ENCODE measurements at places on chromosomes 5 and 9. TPM values are rescaled to one million over a fixed set of nuclear protein-coding genes. Genes with fewer than 3 reads are reported as not detected.

DNA sequence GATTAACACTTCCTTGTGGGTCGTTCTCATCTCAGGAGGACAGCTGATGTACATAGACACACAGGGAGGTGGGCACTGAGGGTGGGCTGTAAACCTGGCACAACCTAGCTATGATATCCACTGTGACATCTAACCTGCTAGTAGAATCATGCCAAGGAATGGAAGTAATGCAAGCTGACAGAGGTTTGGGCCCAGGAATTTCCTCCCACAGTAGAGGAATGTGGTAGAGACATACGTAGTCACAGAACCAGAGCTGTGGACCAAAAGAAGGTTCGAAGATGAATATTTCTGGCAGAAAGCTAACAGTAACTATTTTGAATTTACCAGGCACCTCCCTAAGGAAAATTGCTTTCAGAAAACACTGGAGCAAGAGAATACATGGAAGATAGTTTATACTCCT, 15.2 kb upstream of the DNAJC25 start:
- DNase-seq: no peak

PCDHB3 gene
- total RNA-seq: 5.4 TPM

C5orf46 gene
- 5.2 TPM for total RNA-seq

TMEM232 gene
- total RNA-seq: 6.4 TPM

DNA sequence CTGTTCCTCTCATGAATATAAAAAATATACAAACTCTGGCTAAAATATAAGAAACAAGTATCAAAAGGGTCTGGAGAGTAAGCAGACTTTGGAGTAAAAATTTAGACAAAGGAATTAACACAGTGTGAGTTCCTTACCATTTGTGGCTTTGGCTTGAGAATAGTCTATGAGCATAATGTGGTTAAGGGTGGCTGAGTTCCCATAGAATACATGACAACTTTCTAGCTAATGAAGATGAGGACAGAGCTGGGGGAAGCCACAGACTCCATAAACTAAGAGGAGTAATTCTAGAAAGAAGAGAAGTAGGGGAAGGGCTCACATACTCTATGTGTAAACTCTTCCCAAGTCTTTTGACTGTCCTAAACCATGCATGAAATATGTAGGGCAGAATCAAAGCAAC, 79.4 kb downstream of the CAAP1 start:
- DNase-seq: no peak

GRCh38 chr5:72244862-72245371, 75.1 kb downstream of the MRPS27 start:
- DNase-seq: no peak

- no peak for DNase-seq
Measured at GRCh38 chr5:106397700-106398099, 1273.0 kb downstream of the EFNA5 start.

- peak; percentile 69 for DNase-seq
Measured at GRCh38 chr9:95131023-95131943, 186.2 kb downstream of the FANCC start.

CDKN2B-AS1 gene
- 3.2 TPM for total RNA-seq

DNA sequence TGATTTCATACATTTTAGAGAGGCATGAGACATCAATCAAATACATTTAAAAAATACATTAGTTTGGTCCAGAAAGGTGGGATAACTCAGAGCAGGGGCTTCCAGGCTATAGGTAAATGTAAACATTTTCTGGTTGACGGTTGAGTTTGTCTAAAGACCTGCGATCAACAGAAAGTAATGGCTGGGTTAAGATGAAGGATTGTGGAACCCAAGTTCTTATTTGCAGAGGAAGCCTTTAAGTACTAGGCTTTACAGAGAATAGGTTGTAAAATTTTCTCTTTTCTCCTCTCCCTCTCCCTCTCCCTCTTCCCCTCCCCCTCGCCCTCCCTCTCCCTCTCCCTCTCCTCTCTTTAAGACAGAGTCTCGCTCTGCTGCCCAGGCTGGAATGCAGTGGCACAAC, 50.8 kb downstream of the PTTG1 start:
- DNase-seq: no peak

PRELID2 gene
- total RNA-seq: 24.6 TPM

DNA sequence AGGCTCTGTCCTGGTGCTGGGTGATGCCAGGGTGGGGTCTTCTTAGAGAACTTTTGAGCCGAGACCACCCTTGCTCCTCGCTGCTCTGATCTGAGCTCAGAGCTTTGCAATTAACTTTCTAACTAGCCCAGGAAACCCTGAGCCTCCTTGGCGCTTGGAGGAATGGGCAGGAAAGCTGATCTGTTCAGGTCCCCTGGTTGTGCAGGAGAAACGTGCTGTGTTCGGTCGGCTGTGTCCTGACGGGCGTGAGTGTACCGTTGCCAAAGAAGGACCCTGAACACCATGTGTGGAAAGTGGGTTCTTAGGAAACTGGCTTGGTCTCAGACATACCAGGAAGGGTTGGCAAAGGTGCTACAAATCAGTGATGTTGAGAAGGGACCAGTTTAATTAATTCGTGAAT, 1.8 kb downstream of the TCF7 start:
- no peak for DNase-seq

- DNase-seq: no peak
Measured at GRCh38 chr5:68459093-68459809, 243.7 kb downstream of the PIK3R1 start.

DNA sequence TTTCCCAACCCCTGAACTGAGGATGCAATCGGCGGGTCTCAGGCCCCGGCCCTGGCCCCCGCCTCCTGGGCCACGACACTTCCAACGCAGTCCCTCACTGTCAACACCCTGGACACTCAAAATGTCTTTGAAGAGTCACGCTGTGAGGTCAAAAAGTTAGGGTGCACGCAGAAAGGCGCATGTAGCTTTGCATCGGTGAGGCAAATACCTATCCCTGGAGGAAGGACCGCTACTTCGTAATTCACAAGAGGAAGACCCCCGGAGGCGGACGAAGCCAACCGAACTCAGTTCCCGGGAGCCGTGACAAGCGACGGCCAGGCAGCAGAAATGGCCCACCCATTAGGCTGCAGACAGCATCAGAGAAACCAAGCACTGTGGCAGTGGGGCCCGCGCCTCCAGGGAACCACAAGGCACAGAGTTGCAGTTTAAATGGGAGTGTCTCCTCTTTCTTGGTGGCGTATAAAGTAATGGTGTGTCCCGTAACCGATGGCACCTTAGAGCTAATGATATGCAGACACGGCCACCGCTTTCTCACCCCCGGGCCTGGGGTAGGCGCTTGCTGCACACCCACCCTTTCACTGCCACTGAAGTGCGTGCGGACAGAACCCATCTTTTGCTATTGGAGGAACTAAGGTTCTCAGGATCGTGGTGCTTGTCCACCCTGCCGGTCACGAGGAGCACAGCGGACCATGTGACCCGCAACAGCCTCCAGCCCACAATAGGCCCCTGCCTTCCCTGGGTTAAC, 9.0 kb downstream of the ADAMTS2 start:
- DNase-seq: no peak

PCDHGB4 gene
- 5.3 TPM for total RNA-seq

DNA sequence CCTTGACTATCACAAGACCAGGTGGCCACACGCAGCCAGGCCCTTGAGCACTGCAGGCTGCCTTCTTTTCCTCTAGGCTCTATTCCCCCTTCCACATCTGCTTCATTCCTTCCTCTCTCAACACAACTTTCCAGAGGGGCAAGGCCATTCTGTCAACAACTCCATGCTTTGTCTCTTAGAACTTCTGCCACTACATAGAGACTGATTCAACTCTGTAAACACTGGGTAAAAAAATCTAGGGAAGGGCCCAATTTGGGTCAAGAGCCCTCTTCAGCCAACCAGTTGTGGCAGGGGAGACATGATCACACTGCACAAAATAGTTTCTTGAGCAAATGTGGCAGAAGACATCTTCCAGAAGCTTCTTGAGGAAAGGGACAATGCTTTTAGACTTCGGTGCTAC, 55.6 kb downstream of the ATPSCKMT start:
- no peak for DNase-seq

Measured in breast epithelium (tissue), 4 donors.